ENCODE measurements at places on chromosomes 6 and 20. TPM values are rescaled to one million over a fixed set of nuclear protein-coding genes. Genes with fewer than 3 reads are reported as not detected.

Gene MTFR2
- total RNA-seq = 6.1 TPM

Gene CPNE1
- total RNA-seq = 127 TPM

Gene BMP7
- not detected for total RNA-seq

Gene ANKEF1
- 0.65 TPM for total RNA-seq

Gene EGFL8
- total RNA-seq = 0.16 TPM

Gene CYP24A1
- 0.98 TPM for total RNA-seq

Gene MACROD2
- 1.3 TPM for total RNA-seq

Gene DEFB113
- total RNA-seq = not detected

Gene BNIP5
- total RNA-seq = not detected

Gene NKX2-2
- total RNA-seq = not detected

Gene TRDN
- not detected for total RNA-seq

Gene C6orf141
- total RNA-seq = 5.7 TPM

Gene AGPAT4
- total RNA-seq = 11.6 TPM

Gene FAM217A
- not detected for total RNA-seq

Gene MRAP2
- total RNA-seq = 0.33 TPM

Gene CST2
- total RNA-seq = not detected

Gene LGSN
- total RNA-seq = not detected

Gene TP53TG5
- total RNA-seq = not detected

Gene ANKRD66
- total RNA-seq = not detected

Gene C6orf118
- not detected for total RNA-seq

Gene SFT2D1
- 37.7 TPM for total RNA-seq

Gene TSBP1
- not detected for total RNA-seq

Gene JAG1
- total RNA-seq = 39.2 TPM

Gene FAXC
- 0.54 TPM for total RNA-seq

Gene NRSN1
- total RNA-seq = not detected

Gene HLA-G
- not detected for total RNA-seq

Gene DEFB124
- not detected for total RNA-seq

Gene OLIG3
- total RNA-seq = 0.74 TPM

Gene KIAA1755
- 4.9 TPM for total RNA-seq

Gene VWA7
- total RNA-seq = 0.36 TPM

Gene EDEM2
- total RNA-seq = 16.7 TPM

Gene SRMS
- total RNA-seq = not detected

Gene HRH3
- total RNA-seq = not detected

Gene GUCA1A
- total RNA-seq = not detected

Gene HLA-DQB1
- total RNA-seq = not detected

All from fibroblast of the aortic adventitia (primary cell).